ENCODE measurements at places on chromosomes 7 and 10. TPM values are rescaled to one million over a fixed set of nuclear protein-coding genes. Genes with fewer than 3 reads are reported as not detected.

Gene CFAP69
- total RNA-seq, result 2.6 TPM

Gene GIMAP8
- under 0.01 TPM for total RNA-seq

Gene MLXIPL
- not detected for total RNA-seq

Gene CHRM2
- total RNA-seq, result 28.9 TPM

DNA sequence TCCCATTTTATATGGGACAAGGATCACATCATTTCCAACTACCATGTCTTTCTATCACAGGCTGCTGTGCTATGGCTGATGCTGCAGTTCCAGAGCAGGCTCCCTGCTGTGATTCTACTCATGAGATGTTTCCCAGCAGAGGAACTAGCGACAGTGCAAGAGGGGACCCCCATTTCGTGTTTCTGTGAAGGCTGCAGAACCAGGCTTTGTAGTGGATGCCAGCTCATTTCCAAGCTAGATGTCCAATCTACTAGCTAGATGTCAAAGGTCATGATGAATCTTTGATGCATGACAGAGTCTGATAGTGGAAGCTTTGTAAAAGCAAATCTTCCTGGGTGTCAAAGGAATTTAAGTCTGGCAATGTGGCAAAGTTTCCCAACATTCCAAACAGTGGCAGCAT, 21.2 kb upstream of the MYO3A start:
- no peak for DNase-seq

DNA sequence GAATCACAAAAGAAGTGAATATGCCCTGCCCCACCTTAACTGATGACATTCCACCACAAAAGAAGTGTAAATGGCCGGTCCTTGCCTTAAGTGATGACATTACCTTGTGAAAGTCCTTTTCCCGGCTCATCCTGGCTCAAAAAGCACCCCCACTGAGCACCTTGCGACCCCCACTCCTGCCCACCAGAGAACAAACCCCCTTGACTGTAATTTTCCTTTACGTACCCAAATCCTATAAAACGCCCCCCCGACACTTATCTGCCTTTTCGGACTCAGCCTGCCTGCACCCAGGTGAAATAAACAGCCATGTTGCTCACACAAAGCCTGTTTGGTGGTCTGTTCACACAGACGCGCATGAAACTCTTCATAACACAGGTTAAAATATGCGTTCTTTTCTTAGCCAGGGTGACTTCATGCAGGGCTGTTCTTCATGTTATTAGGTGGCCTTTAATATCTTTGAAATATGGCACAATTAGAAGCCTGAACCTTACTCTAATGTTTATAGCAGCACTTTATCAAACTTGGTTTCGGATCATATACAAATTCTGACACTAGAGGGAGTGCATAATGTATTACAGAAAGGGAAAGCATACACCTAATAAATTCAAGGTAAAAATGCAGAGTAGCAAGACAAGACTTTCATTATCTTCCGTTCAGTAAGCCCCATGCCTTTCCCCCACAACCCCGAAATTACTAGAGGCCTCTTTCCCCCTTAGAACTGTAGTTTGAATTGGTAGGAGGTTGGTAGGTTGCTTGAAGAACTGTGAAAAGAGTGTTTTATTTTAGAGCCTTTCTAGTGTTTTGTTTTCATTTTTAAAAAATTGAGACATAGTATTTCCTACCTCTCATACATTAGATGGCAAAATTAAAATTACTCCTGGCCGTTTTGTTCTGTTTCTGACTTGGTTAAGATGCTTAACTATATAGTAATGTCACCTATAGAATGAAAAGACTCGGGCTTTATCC, 117.9 kb downstream of the NPY start:
- DNase-seq, result peak; percentile 30

DNA sequence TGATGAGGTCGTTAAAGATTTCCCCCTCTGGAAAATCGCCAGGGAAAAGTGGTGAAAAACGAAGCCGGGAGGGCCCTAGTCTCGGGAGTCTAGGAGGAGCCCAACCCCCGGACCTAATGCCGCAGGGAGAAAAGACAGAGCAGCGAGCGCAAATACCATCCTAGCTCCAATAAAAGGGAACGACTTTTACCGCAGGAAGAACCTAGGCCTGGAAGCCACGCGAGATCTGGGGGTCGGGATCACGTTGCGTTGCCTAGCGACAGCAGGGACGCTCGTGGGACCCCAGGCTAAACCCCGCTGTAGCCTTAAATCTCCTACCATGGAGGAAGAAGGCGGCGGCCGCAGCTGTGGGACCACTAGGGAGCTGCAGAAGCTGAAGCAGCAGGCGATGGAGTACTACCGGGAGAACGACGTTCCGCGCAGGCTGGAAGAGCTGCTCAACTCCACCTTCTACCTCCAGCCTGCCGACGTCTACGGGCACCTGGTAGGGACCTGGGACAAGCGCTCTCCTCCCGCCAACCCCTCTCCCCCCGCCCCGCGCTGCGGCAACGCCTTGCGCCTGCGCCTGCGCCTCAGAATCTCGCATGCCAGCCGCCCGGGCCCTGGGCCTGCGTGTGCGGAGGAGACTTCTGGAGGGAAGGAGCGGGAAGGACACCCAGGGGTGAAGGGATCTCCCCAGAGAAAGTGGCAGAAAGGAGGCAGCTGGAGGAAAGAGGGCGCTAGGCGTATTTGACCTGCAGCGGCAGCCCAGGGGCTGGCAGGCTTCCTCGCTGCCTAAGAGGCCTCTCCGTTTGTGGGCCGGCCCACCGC, at the start of gene ENO4:
Gene ENO4, plus strand, starts transcription at position 252 of the 810 bp plus-strand sequence. Its CDS starts 68 bp downstream, at position 320.
- DNase-seq, result peak; percentile 82

DNA sequence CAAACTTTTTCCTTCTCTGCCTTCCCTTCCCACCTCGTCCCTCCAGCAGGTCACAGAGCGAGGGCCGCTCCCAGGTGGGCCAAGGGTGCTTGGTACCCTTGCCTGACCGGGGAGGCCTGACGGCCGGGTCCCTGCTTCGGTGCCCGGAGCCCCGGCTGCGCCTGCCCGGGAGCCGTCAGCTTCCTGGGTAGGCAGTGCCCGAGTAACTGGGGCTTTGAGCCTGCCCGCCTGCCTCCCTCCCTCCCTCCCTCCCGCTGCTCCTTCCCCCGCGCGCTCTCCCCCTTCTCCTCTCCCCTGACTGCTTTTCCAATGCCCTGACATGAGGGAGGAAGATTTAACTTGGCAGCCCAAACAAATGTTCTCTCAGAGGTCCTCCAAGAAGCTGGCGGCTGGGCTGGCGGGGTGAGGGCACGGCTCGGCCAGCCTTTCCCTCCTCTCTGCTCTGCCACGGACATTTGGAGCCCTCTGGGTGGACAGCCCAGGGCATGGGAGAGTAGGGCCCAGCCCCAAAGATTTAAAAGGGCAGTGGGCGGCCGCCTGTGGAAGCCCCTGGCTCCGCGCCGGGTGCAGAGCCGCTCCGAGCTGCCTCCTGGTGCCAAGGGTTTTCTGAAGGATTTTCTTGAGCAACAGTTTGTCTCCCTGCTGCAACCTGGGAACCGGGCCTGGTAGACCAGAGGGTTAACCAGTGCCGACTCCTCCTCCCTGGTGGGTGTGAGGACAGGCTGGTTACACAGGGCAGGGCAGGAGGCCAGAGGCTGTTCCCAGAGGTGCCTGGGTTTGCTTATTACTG, 2.0 kb downstream of the ZMIZ1 start:
- peak; percentile 95 for DNase-seq
